ENCODE measurements at places on chromosomes 2 and 18.
A peak's percentile ranks its signal among the peaks of the same experiment; 100 is the strongest.

DNA sequence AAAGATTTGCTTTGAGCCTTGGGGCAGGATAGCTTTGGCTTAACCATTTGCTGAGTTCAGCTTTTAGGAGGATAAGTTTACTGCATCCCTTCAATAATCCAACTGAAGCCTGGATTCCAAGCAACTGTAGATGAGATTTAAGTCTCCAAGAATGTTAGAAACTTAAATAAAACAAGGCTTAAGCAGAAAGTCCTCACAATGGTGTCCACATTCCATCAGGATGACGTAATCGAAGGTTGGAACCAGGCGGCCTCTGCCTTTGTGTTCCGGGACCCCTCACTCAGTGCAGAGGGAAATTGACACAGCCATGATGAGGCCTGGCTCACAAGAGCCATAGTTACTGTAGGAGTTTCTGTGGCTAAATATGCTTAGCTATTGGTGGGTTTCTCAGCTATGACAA is 260.4 kb downstream of the LPIN1 start:
- DNase-seq, result no peak

- no peak for DNase-seq
Measured at GRCh38 chr2:28370354-28370753, 22.3 kb upstream of the FOSL2 start.

DNA sequence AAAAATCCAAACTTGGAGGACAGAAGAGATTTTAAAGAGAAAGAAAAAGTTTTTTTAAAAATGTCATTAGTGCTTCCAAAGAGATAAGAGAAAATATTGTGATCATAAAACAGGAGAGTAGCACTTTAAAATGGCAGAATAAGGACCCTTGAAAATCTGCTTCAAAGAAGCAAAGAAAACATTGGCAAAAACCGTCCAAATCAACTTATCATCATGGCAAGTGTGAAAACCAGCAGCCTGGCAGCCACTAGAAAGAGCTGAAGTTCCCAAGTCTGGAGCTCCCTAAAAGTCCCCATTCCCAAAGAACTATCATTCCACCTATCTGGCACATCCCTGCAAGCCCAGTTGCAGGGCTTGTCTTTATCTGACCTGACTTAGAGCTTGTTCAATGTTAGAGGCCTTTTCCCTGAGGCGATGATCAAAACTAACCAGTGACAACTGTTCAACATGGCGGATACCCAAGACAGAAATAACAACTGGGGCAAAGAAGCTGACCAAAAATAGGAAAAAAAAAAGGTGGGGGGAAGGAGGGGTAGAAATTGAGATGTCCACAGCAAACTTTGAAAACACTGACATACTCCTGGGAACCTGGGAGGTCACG is 24.6 kb upstream of the RNU4ATAC start:
- no peak for DNase-seq

DNA sequence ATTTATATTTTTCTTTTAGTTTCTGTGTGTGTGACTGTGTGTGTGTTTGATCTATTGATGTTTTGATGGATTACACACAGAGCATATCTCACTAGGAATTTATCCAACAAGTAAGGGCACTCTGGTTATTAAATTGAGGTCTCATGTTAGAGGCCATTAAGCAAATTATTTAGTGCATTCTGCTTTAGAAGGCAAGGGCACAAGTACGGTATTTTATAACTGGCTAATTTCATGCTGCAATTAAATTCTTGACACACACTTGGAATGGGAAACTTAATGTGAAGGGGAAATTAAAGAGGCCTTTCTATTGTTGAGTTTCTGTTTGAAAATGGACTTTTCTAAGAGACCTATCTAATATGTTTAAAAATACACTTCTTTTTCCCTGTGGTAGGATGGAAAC is 25.8 kb downstream of the NYAP2 start:
- DNase-seq, result no peak

GRCh38 chr2:234169674-234170073 is 119.2 kb downstream of the SPP2 start:
- DNase-seq, result no peak

DNA sequence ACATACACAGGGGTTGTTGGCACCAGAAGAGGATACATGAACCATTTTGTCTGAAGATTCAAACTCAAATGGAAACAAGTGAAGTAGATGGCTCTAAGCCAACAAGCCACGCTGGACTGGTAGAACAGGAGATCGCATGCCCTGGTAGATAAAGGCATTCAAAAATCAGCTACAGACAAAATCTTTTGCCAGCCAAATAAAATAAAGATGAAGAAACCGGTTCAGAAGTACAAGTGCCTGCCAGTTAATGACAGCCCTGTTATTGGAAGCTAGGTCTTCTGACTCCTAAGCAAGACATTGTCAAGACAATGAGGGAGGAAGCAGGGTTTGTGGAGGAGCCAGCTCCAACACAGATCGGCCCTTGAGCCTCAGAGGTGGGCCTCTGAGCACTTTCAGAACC is 52.3 kb downstream of the EHD3 start:
- peak; percentile 6 for DNase-seq

GRCh38 chr2:222427646-222428301 is 3.4 kb downstream of the SGPP2 start:
- no peak for DNase-seq

DNA sequence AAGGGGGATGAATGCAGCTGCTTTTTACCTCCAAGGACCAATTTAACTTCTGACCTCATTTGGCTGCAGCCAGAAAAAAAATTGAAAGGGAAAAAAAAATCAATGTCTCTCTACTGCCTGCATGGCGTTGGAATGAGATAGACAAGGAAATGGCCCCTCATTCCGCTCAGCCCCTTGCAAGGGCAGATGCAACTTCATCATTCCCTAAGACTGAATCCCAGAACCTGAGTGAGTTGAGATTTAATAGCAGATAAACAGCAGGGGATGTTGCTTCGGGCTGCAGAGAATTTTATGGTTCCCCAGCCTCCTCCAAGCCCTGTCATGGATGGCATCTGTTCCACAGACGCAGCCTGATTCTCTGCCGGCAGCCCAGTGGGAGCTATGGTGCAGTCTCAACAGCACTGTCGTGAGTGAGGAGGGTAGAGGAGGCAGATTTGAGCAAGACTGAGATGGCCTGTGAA is 49.0 kb downstream of the CAPN13 start:
- DNase-seq, result no peak

DNA sequence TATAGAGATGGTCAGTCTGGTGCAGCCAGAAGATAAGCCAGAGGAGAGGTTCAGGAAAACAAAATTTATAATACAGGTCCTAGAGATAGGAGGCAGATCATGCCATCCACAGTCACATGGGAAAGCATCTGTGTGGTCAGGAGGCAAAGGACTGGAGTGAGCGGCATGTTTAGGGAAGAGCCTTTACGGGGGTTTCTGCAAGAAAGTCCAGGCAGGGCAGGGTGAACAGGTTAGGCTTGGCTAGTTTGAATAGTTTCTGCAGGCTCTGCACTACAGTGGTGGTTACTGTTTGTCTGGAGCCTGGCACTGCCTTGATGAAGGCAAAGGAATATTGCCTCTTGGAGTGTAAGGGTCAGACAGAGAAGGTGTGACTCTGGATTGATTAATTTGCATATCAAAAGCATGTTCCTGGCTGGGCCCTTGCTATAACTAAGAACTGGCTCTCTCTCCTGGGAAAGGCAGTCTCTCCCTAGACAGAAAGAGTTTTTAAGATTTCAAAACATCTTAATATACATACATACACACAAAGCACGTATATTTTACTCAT is 1034.7 kb upstream of the CHAC2 start:
- DNase-seq, result no peak

DNA sequence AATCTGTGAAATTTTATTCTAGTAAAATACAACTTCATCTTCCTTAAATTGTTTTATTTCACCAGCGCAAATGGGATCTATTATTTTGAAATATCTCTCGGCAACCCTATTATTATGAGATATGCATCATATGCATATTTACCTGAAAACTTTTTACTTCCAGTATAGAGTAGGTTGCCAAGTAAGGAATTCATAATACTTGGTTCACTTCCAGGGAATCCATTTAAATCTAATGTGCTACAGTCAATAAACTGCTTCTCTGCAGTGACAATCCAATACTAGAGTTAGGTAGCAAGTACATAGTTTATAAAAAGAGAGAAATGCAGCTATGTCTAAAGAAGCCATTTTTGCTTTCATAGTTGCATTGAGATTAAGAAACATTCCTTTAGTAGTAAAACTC is 88.8 kb upstream of the FAM117B start:
- no peak for DNase-seq

DNA sequence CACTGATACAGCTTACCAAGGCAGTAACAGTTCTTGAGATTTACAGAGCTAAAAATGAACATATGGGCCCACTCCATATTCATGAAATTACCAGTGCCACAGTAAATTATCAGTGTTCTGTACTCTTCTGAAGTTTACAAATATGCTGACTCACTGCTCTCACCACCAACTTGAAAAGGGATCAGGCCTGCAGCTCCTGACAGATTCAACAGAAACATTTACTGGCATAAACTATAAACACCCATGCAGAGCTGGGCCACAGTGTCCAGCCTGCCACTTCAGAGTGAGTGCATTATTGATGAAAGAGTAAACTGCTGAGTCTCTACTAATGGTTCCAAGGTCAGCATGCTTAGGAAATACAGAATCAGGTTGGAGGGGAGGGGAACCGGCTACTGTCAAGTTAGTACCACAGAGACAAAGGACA is 83.1 kb downstream of the FARSB start:
- DNase-seq, result peak; percentile 81

GRCh38 chr2:237896507-237896892 is 37.1 kb downstream of the RAMP1 start:
- DNase-seq, result no peak

DNA sequence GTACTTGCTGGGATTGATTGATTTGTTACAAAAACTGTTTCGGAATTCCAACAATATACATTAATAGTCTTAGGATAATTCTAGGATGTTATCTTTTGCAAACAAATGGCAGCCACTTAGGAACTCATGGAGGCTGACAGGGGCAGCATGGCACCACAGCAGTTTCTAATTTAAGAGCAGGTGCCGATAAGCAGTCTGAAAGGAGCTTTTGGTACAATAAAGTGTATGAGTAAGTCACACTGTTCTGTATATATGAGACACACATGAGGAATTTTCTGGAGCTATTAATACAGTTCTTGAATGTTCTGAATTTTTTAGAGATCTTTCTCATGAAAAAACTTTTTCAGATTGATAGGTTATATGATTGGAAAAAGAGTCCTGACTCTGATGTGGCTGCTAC is 52.2 kb downstream of the EIF5B start:
- DNase-seq, result no peak

- DNase-seq, result no peak
Measured at GRCh38 chr18:51614033-51614432, 416.6 kb upstream of the MEX3C start.

DNA sequence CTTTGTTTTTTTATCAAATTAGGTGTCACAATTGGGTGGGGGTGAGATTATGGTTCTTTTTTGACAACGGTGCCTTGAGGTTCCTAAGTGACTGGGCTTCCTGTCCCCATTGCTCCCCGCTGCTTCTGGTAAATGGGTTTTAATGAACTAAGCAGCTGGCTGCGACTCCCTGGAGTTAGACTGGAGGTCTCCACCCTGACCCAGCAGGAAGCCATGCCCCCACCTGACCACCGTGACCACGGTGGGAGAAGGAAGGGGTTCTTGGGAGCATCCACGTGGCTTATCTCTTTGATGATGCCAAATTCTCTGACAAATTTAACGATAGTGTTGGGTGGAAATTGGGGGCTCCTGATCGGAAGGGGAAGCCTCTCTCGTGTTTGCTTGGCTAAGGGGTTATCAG is 12.2 kb downstream of the CNDP2 start:
- DNase-seq, result no peak

GRCh38 chr2:221095356-221095755 is 476.7 kb downstream of the EPHA4 start:
- DNase-seq, result no peak

GRCh38 chr18:36322408-36322728 is 24.9 kb downstream of the FHOD3 start:
- DNase-seq, result no peak

GRCh38 chr2:12543978-12544558 is 172.7 kb upstream of the TRIB2 start:
- no peak for DNase-seq

GRCh38 chr2:1632002-1632348 is 112.3 kb downstream of the PXDN start:
- no peak for DNase-seq

GRCh38 chr18:48470484-48471180 is 61.4 kb upstream of the ZBTB7C start:
- DNase-seq, result no peak

DNA sequence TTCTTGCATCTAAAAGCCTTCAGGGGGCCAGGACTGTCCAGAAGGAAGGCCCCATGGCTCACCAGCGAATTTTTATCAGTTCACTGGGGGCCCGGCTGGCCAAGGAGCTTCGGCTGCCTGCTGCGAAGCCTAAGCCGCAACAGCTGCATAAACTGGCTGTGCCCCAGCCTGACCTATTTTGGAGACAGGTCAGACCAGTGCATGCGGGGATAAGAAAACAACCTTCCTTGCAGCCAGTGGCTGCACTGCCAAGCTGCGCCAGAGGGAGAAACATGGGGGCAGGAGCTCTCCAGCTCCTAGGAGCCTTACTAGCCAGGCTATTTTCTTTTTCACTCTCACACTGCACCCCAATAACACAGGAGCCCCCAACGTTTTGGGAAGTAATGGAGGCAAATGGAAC is 15.2 kb downstream of the PAX3 start:
- no peak for DNase-seq

DNA sequence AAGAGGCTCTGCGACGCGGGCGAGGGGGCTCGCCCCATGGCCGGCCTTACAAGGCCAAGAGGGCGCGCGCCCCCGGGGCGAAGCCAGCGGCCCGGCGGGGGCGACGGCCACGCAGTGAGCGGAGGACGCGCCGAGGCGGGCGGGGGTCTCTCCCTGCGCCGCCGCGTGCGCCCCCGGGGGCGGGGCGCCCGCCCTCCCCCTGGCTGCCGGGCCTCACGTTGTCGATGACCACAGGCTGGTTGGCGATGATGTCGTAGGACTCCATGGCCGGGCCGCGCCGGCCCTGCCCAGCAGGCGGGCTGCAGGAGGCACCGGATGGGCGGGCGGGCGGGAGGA is 250 bp downstream of the ACTR1B start:
- no peak for DNase-seq

- no peak for DNase-seq
Measured at GRCh38 chr2:97707362-97708047, 5.9 kb upstream of the ZAP70 start.

GRCh38 chr2:238159071-238159539 is 335 bp downstream of the ERFE start:
- no peak for DNase-seq

DNA sequence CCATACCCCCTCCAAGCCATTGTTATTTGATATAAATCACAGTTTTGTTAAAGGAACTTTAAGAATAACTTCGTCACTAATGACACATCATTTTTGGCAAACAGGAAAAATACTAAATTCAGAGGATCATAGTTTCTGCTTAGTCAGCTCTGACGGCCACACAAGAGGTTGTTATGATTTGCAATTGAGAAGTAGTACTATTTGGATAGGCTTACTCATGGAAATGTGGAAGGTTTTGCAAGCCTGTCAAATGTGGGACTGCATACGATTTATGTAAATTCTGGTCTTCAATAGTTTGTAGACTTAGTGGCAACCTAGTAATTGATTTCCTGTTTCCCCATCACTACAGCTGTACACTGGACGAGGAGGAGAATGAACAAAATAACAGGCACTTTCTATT is 108.1 kb downstream of the ARHGEF33 start:
- DNase-seq, result no peak
